Activated CD4-positive, alpha-beta T cell treated with anti-CD3 and anti-CD28 coated beads, Interleukin-2, amount 50 U/mL, for 48 hours (primary cell): ENCODE measurements at places on chromosomes 12 and 14.

GRCh38 chr14:103164006-103164405 is 40.7 kb downstream of the TNFAIP2 start:
- DNase-seq = no peak

DNA sequence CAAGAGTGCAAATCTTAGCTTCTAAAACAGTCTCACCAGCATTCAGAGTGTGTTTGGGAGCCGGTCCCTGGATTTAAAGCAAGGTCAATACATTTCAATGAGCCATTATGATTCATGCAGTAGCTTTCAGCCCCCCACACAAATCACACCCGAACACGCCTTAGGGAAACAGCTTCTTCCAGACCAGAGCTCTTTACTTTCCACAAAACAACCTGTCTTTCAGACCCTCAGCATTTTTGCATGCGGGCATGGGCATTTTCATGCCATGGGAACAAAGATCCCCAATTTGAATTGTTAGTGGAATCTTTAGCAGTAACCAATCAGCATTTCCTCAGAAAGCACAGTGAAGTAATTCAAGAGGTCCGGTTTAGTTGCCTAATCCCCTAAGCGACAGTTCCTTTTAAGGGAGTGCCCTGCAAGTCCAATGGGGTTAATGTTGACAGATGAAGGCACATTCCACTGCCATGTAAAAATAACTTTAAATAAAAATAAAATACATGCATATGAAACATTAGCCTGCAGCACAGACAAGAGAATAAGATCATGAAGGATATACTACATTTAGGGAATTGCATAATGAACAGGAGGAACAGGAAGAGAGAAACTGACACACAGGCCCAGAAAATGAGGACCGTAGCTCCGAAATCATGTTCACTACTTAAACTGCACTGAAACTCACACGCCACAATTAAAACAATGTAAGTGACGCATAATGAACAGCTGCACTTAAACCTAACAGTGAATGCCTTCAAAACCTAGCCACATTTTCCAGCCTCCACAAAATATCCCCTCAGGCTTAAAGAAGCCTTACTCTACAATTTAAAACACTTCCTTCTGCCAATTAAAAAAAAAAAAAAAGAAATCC is 4.0 kb downstream of the VPS37B start:
- DNase-seq = no peak

DNA sequence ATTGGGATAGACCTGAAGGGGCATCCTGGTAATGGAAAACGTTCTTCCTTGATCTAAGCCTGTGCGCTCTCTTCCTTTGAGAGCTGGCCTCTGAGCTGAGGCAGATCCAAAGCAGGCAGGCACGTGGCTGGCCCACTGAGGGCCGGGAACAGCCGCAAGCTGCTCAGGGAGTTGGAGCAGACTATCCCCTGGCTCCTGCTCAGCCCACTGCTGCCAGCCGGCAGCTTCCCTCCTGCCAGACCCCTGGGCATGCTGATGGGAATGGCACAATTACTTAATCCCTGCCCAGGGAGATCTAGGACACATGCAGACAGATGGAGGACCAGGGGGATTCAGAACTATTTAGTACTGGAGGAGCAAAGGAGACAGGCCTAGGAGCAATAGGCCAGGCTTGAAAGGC is 14.4 kb downstream of the NEUROD4 start:
- no peak for DNase-seq

- no peak for DNase-seq
Observed at GRCh38 chr12:26226629-26227360, 31.4 kb downstream of the SSPN start.

DNA sequence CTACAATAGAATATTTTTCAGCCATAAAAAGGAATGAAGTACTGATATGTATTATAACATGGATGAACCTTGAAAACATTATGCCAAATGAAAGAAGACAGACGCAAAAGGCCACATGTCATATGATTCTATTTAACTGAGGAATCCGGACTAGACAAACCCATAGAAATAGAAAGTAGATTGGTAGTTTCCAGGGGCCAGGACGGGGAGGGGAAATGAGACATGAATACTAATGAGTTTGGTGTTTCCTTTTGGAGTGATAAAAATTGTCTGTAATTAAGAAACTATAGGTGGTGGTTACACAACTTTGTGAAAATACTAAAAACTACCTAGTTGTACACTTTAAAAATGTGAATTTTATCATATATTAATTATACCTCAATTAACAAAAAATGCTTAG is 247.6 kb downstream of the BCAT1 start:
- DNase-seq = no peak

GRCh38 chr12:115761784-115762183 is 515.7 kb downstream of the MED13L start:
- no peak for DNase-seq
